ENCODE measurements at places on chromosomes 6 and 20.
A peak's percentile ranks its signal among the peaks of the same experiment; 100 is the strongest.

GRCh38 chr20:33262658-33263065 is 20.4 kb upstream of the BPIFB1 start:
- DNase-seq, result peak; percentile 30

DNA sequence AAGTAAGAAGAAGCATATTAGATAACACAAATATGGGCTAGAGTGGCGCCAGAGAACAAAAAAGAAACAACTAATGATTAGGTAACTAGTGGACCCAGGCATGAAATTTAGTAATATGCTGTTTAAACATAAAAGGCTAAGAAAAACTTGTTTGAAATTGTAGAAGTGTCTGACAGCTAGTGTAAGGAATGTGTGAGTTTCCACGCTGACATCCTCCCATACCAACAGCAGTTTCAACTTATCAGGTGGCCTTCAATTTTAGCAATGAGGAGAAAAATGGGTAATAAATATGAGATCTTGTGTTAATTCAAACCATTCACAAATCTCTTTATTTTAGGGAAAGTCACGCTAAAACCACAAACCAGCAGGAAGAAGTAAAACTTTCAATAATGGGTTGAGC is 440.2 kb upstream of the FLRT3 start:
- DNase-seq, result no peak

DNA sequence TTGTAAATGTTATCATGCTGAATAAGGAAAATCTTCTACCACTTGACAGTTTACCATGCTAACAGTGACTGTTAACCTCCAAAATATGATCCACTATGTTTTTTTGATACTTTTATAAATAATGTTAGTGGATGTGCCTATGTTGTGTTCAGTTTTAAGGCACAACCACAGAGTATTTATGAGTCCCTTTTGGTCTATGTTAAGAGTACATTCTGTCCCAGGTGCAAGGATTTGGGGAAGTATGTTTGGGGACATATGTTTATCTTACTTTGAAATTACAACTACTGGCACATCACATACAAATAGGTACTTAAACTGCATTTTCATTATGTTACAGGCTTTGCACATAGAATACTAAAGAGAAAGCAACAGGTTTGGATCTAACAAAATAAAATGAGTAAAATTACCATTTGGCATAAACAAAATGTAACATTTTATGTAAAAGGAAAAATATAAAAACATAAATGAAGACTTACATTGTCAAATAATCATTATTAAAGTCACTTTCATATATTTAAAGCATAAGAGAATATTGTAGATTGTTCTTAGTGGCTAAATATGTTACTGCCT is 71.2 kb downstream of the SESN1 start:
- no peak for DNase-seq

- DNase-seq, result no peak
Observed at GRCh38 chr6:72212686-72213085, 326.3 kb downstream of the RIMS1 start.

GRCh38 chr6:136365776-136366354 is 76.2 kb upstream of the BCLAF1 start:
- peak; percentile 68 for DNase-seq

DNA sequence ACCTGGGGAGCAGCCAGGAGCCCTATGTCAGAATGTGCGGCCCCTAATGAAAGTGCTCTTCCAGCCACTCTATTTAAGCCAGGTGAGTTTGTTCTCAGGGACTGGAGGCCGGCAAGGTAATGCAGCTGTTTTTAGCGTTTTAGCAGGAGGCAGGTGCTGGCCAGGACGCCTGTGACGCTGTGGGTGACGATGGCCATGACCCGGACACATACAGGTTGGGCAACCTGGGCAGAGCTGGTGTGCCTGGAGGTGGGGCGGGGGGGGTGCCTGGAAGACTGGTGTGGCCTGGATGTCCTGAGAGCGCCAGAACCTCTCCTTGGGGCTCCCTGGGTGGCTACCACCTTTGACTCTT is 51.7 kb downstream of the RBM38 start:
- no peak for DNase-seq

- no peak for DNase-seq
Observed at GRCh38 chr6:84093441-84094435, 60.2 kb downstream of the MRAP2 start.

GRCh38 chr20:47354464-47354713 is 2.1 kb downstream of the ZMYND8 start:
- no peak for DNase-seq

GRCh38 chr20:10654630-10655029 is 19.2 kb downstream of the JAG1 start:
- DNase-seq, result peak; percentile 44

- peak; percentile 4 for DNase-seq
Observed at GRCh38 chr6:127119102-127120022, 891 bp downstream of the RSPO3 start.

DNA sequence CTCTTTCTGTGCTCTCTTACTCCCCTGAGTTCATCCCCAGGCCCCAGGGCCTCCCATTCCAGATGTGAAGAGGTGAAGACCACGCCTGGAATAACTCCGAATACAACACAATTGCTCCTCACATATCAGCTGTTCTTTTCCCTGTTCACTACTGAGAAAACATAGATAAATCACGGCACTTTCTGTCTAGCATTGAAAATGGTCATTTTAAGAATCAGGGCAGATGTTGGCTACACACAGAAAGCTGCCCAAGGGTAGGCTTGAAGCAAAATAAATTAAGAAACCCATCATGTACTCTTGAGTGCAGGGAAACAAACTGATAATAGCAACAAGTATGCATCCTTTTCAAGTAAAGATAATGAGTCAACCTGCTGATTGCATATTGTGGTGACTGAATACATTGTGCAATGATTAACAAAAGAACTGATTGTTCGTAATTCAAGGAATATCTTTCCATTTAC is 382.5 kb downstream of the PRKN start:
- DNase-seq, result no peak

DNA sequence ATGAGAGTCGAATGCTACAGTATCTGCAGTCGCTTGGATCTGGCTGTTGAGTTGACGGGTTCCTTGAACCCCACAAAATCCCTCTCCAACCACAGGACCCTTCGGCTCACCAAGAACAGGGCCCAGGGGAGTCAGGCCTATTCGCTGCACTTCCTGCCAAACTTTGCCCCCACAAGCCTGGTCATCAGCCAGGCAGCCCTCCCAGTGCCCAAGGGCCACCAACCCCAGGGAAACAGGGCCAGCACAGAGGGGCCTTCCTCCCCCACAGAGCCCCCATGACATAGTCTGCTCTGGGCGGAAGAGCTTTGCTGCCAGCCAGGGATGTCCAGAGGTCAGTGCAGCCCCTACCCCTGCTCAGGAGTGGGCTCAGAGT is 34.5 kb upstream of the MRGBP start:
- DNase-seq, result peak; percentile 12

GRCh38 chr6:7542065-7542873 is 798 bp downstream of the DSP start:
- DNase-seq, result peak; percentile 70

- no peak for DNase-seq
Observed at GRCh38 chr20:967796-968742, 34.0 kb downstream of the RSPO4 start.

GRCh38 chr6:128174724-128175123 is 273.9 kb upstream of the THEMIS start:
- DNase-seq, result no peak

DNA sequence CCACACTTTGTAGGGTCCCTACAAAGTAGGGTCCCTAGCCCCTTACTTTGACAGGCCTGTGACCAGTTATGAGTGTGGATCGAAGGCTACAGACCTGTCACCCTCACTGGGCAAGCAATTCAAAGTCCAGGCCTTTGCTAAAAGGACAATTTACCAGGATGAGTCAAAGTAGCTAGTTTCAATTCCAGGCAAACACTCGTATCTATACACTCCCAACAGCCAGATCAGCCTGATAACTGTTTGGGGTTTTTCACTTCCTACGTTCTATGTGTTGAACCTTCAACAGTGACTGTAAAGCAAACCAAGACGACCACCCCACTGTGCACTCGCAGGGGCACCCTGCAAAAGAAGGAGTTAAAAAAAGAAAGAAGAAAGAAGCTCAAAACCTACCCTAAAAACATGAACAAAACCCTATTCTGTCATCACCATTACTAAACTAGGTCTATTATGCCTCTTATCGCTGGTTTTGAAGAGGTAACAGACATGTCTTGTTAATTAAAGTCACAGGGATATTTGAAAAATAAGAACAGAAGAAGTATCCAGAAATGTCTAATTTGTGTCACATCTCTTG is 3.2 kb downstream of the GFOD1 start:
- no peak for DNase-seq

- DNase-seq, result no peak
Observed at GRCh38 chr6:130674604-130675003, 152.6 kb upstream of the SMLR1 start.

DNA sequence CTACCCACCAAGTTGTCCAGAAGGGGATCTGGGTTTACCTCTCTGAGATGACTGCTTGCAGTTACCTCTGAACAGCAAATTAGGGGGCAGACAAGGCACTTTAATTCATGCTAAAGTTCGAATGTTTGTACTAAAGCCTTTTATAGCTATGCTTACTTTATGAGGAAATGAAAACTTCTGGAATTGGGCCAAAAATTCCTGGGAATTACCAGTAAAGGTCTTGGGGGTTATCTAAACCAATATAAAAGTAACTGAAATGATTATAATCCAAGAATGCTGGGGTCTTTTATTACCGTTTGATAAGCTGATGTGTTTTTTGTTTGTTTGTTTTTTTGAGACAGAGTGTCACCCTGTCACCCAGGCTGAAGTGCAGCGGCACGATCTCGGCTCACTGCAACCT is 7.9 kb upstream of the LZTS3 start:
- DNase-seq, result no peak

GRCh38 chr6:169963581-169964297 is 212.3 kb downstream of the ERMARD start:
- DNase-seq, result no peak

DNA sequence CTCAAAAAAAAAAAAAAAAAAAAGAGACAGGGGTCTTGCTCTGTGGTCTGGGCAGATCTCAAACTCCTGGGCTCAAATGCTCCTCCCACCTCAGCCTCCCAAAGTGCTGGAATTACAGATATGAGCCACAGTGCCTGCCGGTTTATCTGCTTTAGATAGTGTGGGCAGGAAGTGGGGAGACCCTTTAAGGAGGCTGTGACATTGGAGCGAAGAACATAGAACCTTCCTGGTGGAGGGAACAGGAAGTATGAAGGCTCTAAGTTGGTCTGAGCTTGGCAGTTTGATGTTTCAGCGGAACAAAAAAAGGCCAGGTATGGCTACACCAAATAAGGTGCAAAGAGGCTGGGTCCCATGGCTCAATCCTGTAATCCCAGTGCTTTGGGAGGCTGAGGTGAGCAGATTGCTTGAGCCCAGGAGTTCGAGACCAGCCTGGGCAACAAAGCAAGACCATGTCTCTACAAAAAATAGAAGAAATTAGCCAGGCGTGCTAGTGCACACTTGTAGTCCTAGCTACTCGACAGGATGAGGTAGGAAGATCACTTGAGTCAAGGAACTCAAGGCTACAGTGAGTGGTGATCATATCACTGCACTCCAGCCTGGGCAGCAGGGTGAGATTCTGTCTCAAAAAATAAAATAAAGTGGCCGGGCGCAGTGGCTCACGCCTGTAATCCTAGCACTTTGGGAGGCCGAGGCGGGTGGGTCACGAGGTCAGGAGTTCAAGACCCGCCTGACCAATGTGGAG is 8.7 kb upstream of the ZMYND8 start:
- no peak for DNase-seq

DNA sequence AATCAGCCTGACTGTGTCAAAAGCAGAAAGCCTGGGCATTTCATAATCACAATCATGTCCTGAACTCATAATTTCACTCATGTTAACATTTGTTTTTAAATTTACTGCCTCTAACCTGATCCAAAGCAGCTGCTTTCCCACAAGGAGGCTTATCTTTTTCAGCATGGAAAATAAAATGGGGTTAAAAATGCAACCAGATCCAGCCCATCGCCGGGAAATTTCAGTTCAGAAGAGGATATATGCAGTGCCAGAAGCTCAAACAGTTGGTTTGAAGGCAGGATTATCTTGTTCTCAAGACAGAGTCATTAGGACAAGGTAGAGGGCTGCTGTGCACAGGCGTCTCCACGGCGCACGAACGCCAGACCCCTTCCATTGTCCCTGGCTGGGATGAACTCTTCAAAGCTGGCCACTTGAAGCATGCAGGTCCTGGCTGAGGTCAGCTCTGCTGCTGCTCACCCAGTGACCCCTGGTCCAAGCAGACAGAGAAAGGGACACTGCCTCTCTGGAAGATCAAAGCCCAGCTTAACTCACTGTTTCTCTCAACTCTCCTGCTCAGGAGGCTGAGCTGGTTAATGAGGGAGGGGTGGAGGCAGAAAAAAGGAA is 191.1 kb upstream of the HEY2 start:
- DNase-seq, result no peak

- no peak for DNase-seq
Observed at GRCh38 chr6:8400663-8401062, 34.7 kb downstream of the SLC35B3 start.

DNA sequence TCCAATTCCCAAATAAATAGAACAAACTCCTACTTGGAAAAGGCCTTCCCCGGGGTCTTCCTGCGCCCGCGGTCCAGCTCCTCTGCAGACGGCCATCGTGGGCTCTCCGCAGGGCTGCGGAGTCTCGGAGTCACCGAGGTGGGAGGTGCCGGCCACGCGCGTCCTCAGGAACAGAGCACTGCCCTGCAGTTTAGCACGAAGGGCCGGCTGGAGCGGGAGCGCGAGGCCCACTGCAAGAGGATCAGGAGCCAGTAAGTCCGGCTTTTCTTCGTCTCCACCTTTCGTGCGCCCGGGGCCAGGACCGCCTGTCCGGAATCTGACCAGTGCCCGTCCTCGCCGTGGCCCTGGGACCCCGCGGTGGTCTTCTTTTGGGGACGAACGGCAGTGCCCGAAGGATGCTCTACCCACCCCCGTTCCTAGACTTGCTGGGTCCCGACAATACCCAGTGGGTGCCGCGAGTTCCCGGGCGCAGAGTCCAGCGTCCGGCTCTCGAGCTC is 1.4 kb downstream of the BHLHE23 start:
- DNase-seq, result no peak

GRCh38 chr20:9389346-9389745 is 125.0 kb upstream of the LAMP5 start:
- peak; percentile 69 for DNase-seq

DNA sequence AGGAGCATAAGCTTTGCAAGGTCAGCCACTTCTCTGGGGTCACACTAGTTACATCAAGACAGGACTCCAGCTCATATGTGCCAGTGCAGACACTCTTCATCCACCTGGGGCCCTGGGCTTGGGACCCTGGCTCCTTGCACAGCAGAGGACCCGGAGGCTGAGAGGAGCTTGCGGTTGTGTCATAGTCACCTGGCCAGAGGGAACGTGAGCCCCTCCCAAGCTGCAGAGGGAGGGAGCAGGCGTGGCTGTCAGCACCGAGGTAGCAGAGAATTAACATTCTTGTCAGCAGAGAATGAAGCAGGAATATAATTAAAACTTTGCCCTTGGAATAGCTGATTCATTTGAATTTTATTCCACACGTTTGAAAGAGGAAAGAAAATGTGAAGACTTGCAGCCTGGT is 36.8 kb downstream of the BCAS4 start:
- no peak for DNase-seq

- DNase-seq, result no peak
Observed at GRCh38 chr20:41467690-41468089, 101.1 kb upstream of the EMILIN3 start.

Data from mucosa of descending colon (tissue), 3 donors.